SW480 (cell line): ENCODE measurements at places on chromosomes 3 and 15.

- DNase-seq = no peak
These were observed 167.5 kb downstream of the EBLN2 start for GRCh38 chr3:73228959-73229358.

DNA sequence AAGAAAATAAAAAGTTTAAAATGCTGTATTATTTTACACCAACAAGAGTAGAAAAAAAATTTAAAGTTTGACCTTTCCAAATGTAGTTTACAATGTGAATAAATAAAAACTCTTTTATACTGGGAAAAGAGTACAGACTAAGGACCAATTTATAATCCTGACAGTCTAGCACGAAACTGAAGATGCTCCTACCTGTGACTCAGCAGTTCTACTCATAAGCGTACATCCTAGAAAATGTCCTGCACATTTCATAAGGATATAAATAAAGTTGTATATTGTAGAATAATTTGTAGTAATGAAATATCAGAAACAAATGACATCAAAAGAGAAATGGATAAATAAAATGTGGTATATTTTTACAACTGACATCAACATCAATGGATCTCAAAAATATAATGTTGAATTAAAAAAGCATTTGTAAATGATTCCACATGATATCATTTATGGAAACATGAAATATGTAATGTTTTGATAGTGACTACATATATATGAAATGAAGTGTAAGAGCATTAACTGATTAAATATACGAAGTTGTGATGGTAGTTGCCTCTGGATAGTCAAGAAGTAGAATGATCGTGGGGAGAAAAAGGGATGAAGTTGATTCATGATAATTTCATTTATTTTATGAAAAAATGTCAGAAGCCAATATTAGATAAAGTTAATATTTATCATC, 161.3 kb upstream of the CBLB start:
- no peak for DNase-seq

- DNase-seq = no peak
These were observed 141.8 kb downstream of the ALDH1A2 start for GRCh38 chr15:57923750-57924149.

- no peak for DNase-seq
These were observed 102.8 kb downstream of the RFTN1 start for GRCh38 chr3:16410659-16411058.

GRCh38 chr3:107367353-107367752, 9.9 kb upstream of the CCDC54 start:
- DNase-seq = peak; percentile 26

GRCh38 chr3:5498981-5499380, 311.5 kb downstream of the EDEM1 start:
- DNase-seq = no peak

- DNase-seq = no peak
These were observed at the start of gene SUSD5 for GRCh38 chr3:33218446-33219174. Gene SUSD5 (minus strand): TSS chr3:33218810. CDS start chr3:33218797, 13 bp downstream.

GRCh38 chr3:150870406-150870805, 34.8 kb downstream of the MINDY4B start:
- DNase-seq = no peak

- no peak for DNase-seq
These were observed 34.9 kb downstream of the PPP1R2 start for GRCh38 chr3:195508185-195508584.

- no peak for DNase-seq
These were observed 6.0 kb downstream of the CLCN2 start for GRCh38 chr3:184355261-184356040.

DNA sequence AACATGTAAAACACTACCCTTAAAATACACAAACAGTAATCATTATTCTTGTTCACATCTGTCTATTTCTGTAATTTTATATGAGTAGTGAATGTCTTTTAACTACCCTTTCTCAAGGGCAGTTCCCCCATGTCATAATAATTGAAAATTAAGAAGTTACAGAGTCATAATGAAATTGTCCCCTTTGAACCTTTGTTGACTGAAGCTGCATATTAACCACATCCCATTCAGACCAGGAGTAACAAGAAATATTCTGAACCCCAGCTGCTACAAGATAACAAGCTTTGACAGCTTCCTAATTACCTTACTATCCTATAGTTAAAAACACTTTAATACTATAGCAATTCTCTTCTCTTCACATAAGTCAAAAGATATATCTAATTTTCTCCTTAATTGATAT, 635.9 kb upstream of the SUCLG2 start:
- DNase-seq = no peak

GRCh38 chr3:174276826-174277225, 582.3 kb upstream of the NAALADL2 start:
- no peak for DNase-seq

GRCh38 chr15:74773329-74773728, 8.6 kb upstream of the CSK start:
- no peak for DNase-seq

DNA sequence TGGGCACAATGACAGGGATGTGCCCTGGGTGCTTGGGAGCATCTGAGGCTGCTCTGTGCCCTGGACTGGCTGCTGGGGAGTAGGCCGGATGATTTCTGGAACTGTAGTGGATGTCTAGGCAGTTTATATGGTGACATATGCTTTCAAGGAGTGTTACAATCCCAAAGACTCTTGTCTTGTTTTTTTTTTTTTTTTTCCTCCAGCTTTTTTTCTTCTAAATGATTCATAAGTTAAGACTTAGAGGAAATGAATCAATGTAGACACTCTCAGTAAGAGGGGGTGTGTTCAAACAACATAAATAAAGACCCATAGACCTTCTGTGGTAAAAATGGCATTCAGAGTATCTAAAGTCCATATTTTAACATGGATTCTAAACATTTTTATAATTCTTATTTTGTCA, 706.1 kb upstream of the GOLIM4 start:
- no peak for DNase-seq

GRCh38 chr3:153090973-153091372, 71.1 kb upstream of the RAP2B start:
- DNase-seq = no peak

DNA sequence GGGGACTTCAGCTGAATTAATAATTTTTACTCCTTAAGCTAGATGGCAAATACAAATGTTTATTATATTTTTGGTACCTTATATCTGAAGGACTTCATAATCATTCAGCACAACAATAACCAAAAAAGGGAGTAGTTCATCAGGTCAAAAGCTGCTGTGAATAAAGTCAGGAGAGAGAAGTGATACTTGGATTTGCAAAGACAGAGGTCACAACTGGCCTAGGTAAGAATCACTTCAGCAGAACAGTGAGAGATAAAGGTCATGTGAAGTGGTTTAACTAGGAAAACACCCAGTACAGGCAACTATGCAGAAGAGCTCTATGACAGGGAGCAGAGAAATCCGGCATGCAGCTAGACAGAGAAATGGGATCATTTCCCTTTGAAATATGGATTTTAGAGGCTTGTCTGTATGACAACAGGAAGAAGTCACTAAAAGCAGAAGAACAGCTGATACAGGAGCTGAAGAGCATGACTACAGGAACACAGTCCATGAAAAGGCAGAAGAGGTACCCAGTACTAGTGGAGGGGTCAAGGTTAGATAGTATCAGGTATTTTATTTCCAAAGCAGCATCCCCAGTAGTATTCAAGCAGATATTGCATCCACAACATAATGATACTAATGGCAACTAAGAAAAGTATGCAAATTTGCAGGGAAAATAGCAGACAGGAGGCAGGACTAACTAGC, 25.7 kb downstream of the ZMAT3 start:
- no peak for DNase-seq

GRCh38 chr3:128052595-128053351, 536 bp downstream of the SEC61A1 start:
- peak; percentile 14 for DNase-seq

GRCh38 chr15:74306781-74307217, 60.6 kb downstream of the CYP11A1 start:
- no peak for DNase-seq

GRCh38 chr3:116741467-116741866, 31.9 kb downstream of the TUSC7 start:
- DNase-seq = no peak

GRCh38 chr3:122890720-122891220, 95.9 kb downstream of the SLC49A4 start:
- no peak for DNase-seq

DNA sequence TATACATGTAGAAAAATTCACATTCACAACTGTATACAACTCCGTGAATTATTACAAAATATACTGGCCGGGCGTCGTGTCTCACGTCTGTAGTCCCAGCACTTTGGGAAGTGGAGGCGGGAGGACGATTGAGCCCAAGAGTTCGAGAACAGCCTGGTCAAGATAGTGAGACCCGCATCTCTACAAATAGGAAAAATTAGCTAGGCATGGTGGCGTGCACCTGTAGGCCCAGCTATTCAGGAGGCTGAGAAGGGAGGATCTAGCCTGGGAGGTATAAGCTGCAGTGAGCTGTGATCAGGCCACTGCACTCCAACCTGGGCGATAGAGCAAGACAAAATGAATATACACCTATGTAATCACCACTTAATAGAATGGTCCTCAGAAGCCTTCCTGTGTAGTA, 1.3 kb downstream of the RAD51 start:
- DNase-seq = no peak

GRCh38 chr15:60932051-60932915, 296.8 kb downstream of the RORA start:
- peak; percentile 74 for DNase-seq

GRCh38 chr3:71050538-71051258, 532.8 kb downstream of the FOXP1 start:
- peak; percentile 93 for DNase-seq
